ENCODE measurements at places on chromosomes 6 and 20.

DNA sequence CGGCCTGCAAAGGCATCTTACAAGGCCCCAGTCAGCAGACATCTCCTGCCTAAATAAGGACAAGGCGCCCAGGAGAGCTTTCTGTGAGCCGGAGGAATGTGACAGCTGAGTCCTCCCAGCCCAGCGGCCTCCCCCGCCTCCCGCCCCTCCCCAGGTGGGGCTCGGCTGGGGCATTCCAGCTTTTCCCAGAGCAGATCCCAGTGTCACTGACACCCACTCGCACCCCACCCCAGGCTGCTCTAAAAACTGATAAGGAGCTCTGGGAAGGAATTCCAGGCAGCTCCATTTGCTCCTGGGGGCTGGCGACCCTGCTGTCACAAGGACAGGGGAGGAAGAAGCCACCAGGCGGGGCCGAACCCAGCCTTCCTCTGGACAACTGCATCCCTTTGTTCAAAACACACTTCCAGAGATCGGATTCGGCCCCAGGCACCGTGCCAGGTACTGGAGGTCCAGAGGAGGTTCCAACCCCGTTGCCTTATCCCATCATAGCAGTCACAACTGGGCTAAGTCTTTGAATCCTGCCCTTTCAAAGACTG, 49.7 kb downstream of the JPH2 start:
- DNase-seq: no peak

DNA sequence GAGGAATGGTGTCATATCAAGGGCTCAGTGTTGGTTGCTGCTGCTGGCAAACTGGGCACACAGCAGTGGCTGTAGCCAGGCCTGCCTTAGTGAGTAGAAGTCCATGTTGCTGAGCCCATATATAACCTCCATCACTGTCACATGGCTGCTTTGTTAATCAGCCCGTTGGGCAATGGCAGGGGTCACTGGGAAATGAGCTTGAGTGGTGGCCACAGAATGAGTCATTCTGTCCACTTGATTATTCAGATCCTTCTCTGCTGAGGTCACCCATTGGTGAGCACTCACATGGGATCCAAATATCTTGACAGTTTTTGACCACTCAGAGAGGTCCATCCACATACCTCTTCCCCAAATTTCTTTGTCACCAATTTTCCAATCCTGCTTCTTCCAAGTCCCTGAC, 898.9 kb upstream of the EYS start:
- DNase-seq: no peak

DNA sequence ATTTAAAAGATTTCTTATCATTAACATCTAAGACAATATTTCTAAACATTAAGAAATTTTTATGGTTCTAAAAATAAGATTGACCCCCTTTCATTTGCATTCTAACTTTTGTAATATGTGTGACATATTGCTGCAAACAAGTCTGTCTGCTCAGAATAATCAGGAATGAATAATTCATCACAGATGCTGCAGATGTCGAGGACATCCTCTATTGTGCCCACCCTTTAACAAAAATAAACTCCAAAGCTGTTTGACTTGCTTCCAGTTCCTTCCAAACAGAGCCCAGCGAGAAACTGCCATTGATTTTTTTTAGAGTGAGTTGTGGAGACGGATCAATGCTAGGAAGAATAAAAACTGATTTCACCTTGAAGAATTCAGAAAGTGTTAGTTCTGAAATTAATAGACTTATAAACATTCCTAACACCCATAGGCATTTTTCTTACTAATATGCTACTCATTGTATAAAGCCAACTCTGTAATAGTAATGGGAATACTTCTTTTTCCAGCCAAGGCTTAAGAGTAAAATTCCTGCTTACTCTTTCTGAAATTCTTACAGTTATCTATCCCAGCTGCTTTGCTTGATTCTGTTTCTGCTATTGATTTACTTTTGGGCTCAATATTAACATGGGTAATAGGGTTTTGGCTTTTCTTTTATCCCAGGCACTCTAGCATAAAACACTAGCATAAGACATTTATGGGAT, 244.8 kb upstream of the FAM83B start:
- no peak for DNase-seq

GRCh38 chr20:50887576-50887975, 43.7 kb downstream of the ADNP start:
- DNase-seq: no peak

- DNase-seq: no peak
Observed at GRCh38 chr20:53409447-53409717, 184.3 kb downstream of the ZNF217 start.

Measured in head of caudate nucleus (tissue), 42 donors.